AG09319 (cell line): ENCODE measurements at places on chromosomes 2 and 18.

DNA sequence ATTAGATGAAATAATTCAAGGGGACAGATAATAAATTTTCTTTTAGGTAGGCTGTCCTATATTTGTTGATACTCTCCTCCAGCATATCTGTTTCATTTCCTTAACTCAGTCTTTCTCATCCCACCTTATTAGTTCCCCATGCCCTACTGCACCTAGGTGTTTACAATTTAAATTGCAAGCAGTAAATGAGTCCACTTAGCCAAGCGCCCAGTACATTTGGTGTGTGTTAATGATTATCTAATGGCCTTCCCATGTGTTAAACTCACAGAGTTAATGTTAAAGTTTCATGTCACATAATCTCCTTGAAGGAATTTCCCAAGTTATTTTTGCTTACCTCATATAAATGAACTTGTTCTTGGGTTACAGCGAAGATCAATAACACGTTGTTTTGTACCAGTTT, 31.2 kb downstream of the ITGB6 start:
- DNase-seq: no peak

- no peak for DNase-seq
Observed at GRCh38 chr2:237650455-237650850, 23.1 kb downstream of the LRRFIP1 start.

- no peak for DNase-seq
Observed at GRCh38 chr2:208657468-208657867, 250.9 kb downstream of the PTH2R start.

DNA sequence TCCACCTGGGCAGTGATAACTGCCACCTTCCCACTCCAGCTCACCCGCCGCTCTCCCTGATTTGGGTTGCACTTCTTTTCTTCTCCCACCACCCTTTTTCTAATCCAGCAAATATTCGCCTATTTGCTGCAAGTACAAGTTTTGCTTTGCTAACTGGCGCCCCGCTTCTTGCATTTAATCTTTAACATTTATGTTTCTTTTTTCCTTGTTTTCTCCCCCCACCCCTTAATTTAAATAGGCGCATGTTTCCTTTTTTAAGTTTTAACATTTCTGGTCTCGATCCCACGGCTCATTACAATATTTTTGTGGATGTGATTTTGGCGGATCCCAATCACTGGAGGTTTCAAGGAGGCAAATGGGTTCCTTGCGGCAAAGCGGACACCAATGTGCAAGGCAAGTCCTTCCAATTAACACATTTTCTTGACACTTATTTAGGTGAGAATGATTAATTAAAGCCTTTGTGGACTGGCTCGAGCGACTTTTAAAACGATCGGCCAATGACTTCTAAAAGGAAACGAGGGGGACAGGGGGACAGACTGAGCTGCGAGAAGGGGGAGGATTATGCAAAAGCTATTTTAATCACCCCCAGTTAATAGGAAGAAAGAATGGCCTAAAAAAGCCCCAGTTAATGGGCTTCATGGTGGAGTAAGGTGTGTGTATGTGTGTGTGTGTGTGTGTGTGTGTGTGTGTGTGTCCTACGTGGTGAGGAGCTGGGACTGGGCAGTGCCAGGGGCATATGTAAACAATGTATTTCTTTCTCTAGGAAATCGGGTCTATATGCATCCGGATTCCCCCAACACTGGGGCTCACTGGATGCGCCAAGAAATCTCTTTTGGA, 1.6 kb downstream of the TBR1 start:
- no peak for DNase-seq

- no peak for DNase-seq
Observed at GRCh38 chr2:39779927-39780326, 869 bp upstream of the THUMPD2 start.
